ENCODE measurements at places on chromosomes 3 and 15. TPM values are rescaled to one million over a fixed set of nuclear protein-coding genes. Genes with fewer than 3 reads are reported as not detected.

GRCh38 chr3:67094167-67094566 is 96.1 kb downstream of the KBTBD8 start:
- DNase-seq = no peak

DNA sequence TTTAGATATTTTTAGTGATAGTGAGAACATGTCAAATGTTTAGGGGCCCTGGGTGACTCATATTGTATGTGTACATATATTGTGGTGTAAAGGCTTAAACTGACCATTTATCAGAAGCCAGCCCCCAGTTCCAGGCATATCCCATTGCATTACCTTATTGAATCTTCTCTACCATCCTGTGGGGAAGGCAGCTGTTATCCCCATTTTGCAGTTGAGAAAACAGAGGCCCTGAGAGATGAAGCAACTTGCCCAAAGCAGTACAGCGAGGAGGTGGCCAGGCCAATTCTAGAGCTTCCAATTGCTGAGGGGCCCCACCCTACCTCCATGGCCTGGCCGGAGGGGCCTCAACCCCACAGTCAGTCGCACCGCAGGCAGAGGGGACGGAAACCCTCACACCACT is 47.9 kb downstream of the ZNF710 start:
- no peak for DNase-seq

Gene MCF2L2
- total RNA-seq = 3.6 TPM

Gene MLF1
- total RNA-seq = 17.7 TPM

GRCh38 chr3:61980041-61980440 is 393.3 kb downstream of the FEZF2 start:
- DNase-seq = peak; percentile 40

Gene KCNAB1
- total RNA-seq = 4.9 TPM

GRCh38 chr3:32841341-32841740 is 23.5 kb downstream of the TRIM71 start:
- no peak for DNase-seq

Gene PTPRG
- total RNA-seq = 95.3 TPM

GRCh38 chr3:52236424-52236886 is 2.5 kb downstream of the TWF2 start:
- DNase-seq = no peak

DNA sequence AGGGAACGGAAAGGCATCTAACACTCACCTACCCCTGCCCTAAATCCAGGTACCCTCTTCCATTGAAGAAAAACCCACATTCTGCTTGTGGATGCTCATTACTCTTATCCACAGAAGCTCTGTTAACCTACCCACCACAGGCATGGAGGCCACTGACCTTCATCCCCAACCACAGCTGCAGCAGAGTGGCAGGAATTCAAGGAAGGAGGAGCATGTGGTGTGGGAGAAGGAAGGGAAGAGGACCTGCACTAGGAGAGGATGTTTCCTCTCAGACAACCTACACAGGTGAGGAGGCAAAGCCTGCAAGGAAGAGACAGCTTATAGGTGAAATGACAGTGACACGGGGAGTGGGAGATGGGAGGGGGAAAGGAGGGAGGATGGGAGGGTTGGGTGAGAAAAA is 192.5 kb upstream of the TSC22D2 start:
- DNase-seq = no peak

Gene SLCO3A1
- total RNA-seq = 4.4 TPM

Gene SLC12A8
- total RNA-seq = 2.9 TPM

- DNase-seq = no peak
These were observed 19.7 kb upstream of the CYP11A1 start for GRCh38 chr15:74387141-74387541.

GRCh38 chr3:179558742-179559364 is 3.9 kb upstream of the ACTL6A start:
- peak; percentile 13 for DNase-seq

Gene SERPINI2
- total RNA-seq = 3.9 TPM

Gene SST
- 2.3 TPM for total RNA-seq

Gene PRSS50
- 0.26 TPM for total RNA-seq

- DNase-seq = no peak
These were observed 1255.7 kb downstream of the ZPLD1 start for GRCh38 chr3:103690536-103690935.

- no peak for DNase-seq
These were observed 76.0 kb downstream of the PTPRG start for GRCh38 chr3:61637088-61638051.

DNA sequence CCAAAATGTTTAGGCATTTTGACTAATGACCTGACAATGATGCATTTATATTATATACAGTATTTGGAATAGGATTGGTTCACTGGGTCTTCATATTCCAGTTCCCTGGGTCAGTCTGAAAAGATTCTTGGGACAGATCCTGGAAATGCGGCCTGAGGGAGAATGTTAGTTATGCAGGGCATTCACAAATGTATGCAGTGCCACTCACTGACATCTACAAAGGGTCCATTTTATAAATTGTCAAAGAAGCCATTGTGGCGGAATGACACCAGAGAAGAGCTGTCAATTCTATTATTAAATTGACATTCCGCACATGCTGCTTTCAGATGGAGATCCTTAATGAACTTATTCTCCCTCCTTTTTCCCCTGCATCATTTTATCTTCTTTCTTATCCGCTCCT is 176.6 kb downstream of the VGLL3 start:
- no peak for DNase-seq

DNA sequence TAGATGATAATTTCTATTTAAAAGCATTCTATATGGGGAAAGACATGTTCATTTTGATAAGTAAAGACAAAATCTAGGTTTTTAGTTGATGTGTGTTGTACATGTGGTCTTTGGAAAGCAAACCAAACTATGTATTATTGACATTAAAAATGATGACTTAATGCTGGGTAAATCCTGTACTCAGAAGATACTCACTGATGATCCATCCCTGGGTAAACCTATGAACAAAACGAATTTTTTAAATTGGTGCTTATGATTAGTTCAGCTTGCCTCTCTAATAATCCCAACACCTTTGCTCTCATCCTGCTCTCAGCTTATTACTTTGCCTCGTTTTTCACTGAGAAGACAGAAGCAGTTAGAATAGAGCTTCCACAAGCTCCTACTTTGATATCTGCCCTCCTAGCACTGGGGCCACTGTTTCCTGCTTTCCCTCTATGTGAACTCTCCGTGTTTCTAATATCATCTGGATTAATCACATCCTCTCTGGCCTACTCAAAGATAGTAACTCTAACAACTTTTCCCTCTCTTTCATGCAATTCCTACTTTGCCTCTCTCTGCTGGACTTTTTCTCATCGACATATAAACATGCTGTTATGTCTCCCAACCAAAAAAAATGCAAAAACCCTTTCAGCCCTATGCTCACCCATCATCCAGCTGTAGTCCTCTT is 29.3 kb downstream of the RARRES1 start:
- DNase-seq = no peak

Gene MORC1
- 0.90 TPM for total RNA-seq

Gene CPLX3
- not detected for total RNA-seq

Gene LRRC3B
- 7.1 TPM for total RNA-seq

Gene GOLGA8O
- total RNA-seq = 1.7 TPM

Gene ALCAM
- 153 TPM for total RNA-seq

Gene RSL24D1
- total RNA-seq = 136 TPM

Gene GOLGA6A
- not detected for total RNA-seq

DNA sequence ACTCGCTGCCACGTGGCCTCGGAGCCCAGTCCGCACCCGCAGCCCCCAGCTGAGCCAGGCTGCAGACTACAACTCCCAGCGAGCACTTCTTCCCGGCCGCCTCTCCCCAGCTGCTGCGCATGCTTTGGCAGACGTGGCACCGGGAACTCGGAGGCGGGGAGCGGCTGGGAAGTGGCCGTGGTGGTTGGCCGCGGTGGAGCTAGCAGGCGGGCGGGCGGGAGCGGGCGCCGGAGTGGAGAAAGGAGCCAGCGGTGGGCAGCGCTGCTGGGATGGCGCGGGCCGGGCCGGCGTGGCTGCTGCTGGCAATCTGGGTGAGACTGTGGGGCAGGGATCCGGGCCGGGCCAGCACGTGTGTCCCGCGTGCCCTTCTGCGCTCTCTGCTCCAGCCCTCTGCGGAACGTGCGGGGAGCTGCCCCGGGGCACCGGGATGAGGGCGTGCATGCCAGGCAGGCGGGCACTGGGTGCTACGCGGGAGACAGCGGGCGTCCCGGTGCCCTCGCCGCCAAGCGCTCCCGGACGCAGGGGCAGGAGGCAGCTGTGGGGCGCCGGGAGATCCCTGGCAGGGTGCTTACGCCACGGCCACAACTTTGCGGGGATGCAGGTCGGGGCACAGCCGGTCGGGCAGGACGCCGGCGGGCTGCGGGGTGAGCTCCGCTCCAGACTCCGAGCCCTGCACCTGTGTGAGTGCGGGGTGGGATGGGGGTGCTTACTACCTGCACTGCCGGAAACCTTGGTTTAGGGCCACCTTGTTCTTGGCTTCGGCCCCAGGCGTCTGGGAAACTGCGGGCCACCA is at the start of gene PDIA5:
TSS of gene PDIA5 (plus strand) at position 130 of the 793 bp plus-strand sequence. CDS start at position 270, 140 bp downstream.
- DNase-seq = peak; percentile 75

DNA sequence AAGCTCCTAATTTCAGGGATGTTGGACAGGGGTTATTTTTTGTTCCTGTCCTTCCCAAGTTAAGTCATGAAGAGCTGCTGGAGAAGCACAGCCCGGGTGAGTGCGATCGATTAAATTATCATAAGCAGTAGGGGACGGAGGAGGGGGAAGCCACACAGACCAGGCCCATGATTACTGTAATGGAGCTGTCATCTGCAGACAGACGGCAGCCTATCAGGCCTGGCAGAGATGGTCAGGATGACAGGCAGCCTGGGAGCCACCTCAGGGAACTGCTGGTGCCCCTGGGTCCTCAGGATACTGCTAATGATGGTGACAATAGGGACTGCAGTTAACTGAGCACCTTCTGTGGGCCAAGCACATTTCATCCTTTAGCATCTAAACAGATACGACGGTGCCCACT is 147.7 kb downstream of the RAB11A start:
- DNase-seq = no peak

Gene MUC4
- 0.42 TPM for total RNA-seq

DNA sequence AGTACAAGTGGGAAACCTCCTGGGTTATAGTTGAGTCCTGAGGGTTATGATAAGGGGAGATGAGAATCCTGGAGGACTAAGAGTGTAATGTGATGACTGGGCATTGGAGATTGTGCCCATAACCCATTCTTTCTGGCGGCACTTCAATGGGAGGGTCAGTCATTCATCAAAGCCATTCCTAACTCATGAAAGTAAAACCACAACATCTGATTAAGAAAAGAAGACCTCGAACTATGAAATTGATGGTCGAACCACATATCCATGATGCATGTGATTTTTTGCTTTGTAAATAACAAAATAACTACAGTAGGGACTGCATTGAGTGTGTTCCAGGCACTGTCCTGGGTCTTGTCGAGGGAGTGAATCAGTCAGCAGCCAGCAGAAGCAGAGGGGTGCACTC is 215.1 kb downstream of the SHQ1 start:
- no peak for DNase-seq

- no peak for DNase-seq
These were observed 103.7 kb downstream of the RPL22L1 start for GRCh38 chr3:170766253-170766652.

- no peak for DNase-seq
These were observed 16.2 kb upstream of the RPL24 start for GRCh38 chr3:101702726-101703125.

GRCh38 chr15:99993681-99994131 is 260.5 kb upstream of the LYSMD4 start:
- DNase-seq = no peak

DNA sequence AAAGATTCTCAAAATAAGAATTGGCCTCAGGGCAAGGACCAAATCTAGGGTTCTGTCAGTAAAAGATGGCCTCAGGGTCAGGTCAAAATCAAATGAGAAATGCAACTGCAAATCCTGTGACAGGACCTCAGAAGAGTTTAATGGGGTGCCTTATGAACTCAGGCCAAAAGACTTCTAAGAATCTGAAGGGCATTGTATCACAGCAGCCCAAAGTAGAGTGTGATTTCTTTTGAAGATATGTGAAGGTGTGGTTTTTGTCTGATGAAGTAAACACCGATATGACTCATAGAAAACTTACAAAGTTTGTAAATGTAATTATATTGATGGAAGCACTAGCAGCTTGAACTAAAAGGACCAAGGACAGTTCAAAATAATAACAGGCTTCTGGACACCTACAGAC is 966.1 kb downstream of the AGBL1 start:
- DNase-seq = no peak

GRCh38 chr3:12139111-12139511 is 19.6 kb downstream of the TIMP4 start:
- DNase-seq = no peak

DNA sequence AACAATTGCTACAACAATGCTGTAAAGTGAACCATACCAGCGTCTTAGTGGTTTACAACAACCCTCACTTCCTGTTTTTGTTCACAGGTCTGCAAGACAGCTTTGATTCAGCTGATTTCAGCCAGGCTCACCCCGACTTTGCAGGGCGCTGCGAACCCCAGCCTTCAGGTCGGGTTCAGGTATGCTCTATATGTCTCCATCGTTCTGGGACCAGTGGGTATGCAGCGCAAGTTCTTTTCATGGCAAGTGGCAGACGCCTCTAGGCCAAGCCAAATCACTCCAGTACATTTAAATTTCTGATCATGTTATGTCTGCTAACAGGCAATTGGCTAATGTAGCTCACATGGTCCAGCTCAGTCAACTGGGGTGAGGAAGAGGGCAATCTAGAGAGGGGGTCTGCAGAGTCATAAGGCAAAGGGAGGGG is 52.4 kb upstream of the RGMA start:
- no peak for DNase-seq

DNA sequence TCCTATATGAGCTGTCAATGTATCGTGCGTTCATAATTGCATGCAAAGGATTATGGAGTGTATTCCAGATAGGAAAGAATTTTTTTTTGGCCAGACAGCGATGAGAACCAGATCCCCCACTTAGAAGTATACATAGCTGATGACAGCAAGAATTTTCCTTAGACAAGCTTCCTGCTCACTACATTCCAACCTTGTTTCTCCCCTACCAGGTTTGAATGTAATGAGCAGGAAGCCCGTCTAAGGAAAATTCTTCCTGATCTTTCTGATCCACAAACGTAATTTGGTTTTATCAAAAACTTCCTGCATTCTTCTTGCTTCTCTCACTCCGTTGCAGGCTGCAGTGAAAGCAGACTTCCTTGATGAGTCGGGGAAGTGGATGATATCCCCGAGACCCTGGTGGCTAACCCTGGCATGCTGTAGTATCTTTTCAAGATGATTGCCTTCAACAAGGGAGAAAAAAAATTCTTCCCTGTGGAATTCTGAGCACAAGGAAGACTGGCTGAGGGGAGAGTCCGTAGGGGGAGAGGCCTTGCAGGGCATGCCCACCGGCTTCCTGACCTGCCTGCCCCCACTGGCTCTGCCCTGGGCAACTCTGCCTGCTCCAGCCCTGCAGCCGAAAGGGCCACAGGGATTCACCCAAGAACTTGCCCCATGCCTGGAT is 243.1 kb downstream of the TLE3 start:
- DNase-seq = no peak

Gene GALNT15
- total RNA-seq = 6.0 TPM

Gene H1-8
- total RNA-seq = not detected

DNA sequence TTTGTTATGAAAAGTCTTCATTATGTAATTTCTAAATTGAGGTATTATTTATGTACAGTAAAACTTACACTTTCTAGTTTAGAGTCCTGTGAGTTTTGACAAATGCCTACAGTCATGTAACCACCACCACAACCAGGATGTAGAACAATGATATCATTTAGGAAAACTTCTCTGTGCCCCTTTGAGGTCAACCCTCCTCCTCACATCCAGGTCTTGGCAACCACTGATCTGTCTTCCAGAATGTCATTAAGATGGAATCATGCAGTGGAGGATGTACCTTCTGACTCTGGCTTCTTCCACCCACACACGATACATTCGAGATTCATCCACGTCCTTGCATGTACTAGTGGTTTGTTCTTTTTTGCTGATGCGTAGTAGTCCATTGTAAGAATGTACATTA is 23.2 kb downstream of the MINAR1 start:
- DNase-seq = no peak

Data from urinary bladder (tissue), 4 donors.